ENCODE measurements at places on chromosomes 3 and 15. TPM values are rescaled to one million over a fixed set of nuclear protein-coding genes. Genes with fewer than 3 reads are reported as not detected.

The IL20RB gene
- polyA plus RNA-seq, result 0.46 TPM

The CACNA2D2 gene
- 0.14 TPM for polyA plus RNA-seq

The TFDP2 gene
- 5.5 TPM for polyA plus RNA-seq

The RASGRP1 gene
- polyA plus RNA-seq, result 0.01 TPM

The VWA5B2 gene
- polyA plus RNA-seq, result 0.04 TPM

DNA sequence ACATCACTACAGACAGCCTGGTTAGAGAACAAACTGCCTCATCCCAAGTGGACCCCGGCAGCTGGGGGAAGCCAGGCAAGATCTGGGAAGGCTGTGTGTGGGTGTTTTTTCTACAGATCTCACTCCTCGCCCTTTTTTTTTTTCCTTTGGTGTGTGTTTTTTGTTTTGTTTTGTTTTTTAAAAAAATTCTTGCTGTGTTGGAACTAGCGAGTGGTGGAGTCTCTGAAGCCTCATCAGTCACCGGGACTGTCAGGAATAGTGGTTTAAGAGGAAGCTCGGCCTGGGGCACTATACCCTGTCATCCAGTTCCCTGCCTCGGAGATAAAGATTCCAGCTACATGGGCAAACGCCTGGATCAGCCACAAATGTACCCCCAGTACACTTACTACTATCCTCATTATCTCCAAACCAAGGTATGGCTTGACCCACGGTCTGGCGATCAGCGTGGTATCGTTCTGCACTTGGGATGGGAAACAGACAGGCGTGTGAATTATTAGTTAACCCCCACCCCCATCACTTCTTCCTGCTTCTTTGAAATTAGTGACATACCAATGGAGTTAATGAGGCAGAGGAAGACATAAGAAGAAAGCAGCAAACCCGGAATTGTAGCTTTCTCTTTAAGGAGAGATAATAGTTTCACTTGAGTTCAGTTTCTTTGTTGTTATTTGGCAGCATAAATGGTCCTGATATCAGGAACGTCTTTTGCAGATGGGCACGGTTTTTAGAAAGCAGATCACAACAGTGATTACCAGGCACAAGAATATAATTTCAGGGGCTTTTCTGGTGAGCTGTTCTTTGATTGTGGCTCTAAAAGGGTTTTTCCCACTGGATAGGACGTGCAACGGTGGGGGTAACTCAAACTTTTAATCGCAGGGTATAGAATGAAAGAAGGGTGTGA is 722 bp downstream of the RBMS3 start:
- DNase-seq, result no peak

GRCh38 chr3:4270720-4271119 is 32.4 kb upstream of the SETMAR start:
- DNase-seq, result no peak

DNA sequence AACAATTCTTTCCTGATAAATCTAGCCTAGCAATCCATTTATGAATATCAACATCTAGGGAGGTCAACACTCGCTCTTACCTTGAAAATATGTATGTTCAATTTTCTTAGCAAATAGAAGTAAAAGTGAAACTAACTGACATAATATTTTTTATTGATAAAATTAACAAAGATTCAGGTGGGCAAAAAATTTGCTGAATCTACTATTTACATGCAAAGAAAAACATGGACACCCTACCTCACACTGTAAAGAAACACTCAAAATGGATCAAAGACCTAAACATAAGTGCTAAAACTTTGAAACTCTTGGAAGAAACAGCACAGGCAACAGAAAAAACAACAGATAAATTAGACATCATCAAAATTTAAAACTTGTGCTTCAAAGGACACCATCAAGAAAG is 151.6 kb upstream of the MYRIP start:
- DNase-seq, result no peak

DNA sequence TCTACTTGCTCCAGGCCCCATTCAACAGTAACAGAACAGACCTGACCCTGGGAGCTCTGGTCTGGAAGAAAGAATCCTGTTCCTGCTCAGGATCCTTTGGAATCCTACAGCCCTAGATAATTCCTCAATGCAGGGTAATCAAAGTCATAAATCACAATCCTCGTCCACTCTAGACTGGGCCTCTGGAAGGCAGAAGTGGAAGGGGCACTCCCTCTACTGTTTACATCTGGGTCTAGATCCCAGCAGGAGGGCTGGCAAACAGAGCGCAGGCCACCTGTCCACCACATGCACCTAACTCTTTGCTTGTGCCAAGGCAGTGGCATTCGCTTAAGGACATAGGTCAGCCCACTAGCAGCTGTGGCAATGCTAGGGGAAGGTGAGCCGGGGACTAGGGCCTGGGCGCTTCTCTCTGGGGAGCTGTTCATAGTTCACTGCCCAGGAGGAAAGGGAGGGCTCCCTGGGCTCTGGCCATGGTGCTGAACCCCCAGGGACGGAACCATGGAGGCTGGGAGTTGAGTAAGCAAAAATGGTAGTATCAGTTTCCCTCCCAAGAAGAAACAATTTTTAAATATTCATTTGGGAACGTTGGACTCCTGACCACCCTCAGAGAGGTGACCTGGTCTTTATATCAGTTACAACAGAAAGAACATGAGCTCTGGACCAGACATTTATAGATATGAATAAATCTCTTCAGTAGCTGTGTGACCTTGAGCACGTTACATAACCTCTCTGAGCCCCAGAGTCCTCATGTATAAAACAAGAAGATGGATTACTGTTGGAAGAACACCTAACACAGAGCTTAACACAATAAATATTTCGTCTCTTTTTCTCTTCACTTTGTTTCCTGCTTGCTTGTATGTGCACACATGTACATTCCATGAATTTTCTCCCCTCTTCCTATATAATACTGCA is 90.2 kb downstream of the NTRK3 start:
- DNase-seq, result no peak

GRCh38 chr3:159870723-159871122 is 117.9 kb upstream of the IL12A start:
- DNase-seq, result no peak

DNA sequence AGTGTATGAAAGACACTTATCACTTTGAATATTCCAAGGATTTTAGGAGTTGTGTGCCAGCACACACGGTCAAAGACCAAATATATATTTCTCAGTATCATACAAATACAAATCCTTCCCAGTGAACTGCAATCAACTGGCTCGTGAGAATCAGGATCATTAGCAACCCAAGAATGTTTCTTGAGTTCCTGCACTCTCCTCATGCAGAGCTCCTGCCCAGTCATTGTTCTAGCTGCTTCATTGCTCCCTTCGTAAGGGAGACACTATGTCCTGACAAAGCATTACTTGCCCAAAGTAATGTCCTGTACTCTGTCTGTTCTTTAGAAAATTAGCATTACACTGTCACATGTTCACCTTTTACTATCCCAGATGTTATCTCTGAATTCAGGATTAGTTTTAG is 92.0 kb upstream of the SLC4A7 start:
- no peak for DNase-seq

DNA sequence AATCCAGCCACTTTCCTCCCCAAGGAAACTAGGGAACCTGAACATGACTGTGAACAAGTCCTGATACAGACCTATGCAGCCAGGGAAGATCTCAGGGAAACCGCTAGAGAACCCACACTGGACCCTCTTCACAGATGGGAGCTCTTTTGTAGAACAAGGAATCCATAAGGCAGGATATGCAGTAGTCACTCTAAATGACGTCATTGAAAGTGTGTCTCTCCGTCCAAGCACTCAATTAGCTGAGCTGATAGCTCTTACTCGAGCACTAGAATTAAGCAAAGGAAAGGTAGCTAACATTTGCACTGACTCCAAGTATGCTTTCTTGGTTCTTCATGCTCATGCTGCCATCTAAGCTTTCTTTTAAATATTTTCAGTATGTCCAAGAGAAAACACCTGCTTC is 10.0 kb upstream of the SMCO1 start:
- no peak for DNase-seq

DNA sequence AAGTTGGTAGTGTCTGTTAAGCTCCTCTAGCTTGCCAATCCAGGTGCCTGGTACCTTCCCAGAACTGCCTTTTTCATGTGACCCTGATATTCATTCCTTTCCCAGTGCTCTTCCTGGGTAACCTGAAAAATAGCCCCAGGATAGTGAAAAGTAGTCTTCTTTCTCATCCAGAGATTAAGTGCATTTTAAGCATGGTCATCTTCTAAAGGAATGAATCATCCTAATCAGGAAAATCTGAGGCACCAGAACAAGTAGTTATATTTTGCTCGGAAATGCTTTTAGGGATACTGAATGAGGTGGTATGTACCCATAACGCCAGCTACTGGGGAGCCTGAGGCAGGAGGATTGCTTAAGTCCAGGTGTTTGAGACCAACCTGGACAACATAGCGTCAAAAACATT is 23.1 kb upstream of the PDCD6IP start:
- DNase-seq, result no peak

DNA sequence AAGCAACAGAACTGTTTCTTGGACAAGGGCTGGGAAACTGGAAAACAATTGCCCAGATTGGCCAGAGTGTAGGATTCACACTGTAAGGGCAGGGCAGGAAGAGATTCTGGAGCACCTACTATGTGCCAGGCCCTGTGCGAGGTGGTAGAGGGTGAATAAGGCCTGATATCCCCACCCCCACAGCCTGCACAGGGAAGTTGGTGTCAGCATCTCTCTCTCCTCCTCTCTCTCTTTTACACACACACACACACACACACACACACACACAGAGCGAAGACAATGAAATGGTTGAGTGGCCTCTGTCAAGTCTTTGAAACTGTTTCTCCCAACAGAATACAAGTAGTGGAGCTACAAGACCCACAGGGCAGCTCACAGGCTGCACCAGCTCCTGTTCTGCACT is 47.1 kb upstream of the SLCO2A1 start:
- no peak for DNase-seq

DNA sequence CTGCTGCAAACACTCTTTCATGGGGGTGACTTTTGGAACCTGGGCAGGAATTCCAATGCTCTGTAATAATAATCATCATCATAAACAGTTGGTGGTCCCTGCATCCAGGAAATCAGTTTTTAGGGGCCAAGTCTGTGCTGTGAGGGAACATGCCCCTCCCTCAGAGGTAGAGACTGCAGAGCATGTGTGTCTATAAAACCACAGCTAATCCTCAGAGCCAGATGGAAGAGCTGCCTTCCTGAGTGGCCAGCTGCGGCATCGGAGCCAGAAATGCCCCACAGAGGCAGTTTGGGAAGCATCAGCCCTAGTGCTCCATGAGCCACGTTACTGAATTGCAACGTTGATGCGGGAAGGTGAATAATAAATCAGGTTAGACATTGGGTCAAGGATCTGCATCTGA is 12.9 kb upstream of the TPM1 start:
- no peak for DNase-seq

- DNase-seq, result no peak
Measured at GRCh38 chr15:59501597-59501996, 63.6 kb downstream of the FAM81A start.

GRCh38 chr3:64255741-64256340 is 30.6 kb upstream of the PRICKLE2 start:
- DNase-seq, result no peak

- peak; percentile 82 for DNase-seq
Measured at GRCh38 chr3:195558602-195559001, 15.5 kb upstream of the PPP1R2 start.

GRCh38 chr3:42033741-42034140 is 57.4 kb upstream of the TRAK1 start:
- no peak for DNase-seq

GRCh38 chr3:34362910-34363309 is 564.5 kb downstream of the PDCD6IP start:
- DNase-seq, result no peak

DNA sequence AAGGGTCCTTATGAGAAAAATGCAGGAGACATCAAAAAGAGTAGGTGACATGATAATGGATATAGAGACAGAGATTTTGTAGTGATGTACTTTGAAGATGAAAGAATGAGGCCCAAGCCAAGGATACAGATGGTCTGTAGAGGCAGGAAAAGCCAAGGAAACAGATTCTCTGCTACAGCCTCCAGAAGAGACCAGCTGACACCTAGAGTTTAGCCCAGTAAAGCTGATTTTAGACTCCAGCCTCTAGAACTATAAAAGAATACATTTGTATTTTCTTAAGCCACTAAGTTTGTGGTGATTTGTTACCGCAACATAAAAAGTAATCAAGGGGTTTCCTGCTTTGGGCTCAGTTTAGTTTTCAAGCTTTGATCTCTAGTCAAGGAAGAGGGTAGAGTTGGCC is 64.8 kb downstream of the STRIT1 start:
- DNase-seq, result no peak

- DNase-seq, result no peak
Measured at GRCh38 chr3:192174283-192174682, 553.1 kb downstream of the FGF12 start.

- DNase-seq, result no peak
Measured at GRCh38 chr15:70142072-70142321, 44.3 kb upstream of the TLE3 start.

- no peak for DNase-seq
Measured at GRCh38 chr3:38823722-38824121, 7.7 kb upstream of the SCN10A start.
